ENCODE measurements at places on chromosomes 4 and X.

DNA sequence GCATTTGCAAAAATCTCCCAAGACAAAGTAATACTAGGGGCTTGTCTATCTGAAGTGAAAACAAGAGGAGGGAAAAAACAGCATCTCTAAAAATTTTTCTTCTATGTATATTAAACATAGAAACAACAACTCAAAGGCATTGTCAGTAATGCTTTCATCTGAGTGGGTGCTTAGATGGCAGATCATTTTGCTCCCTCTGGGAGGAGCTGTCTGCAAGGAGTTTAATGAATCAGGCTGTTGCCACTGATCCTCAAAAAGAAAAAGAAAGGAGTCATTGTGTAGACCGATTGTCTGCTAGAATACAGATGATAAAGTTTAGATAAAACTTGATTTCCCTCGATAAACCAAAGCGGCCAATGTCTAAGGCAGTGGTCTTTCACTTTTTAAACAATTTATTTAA is 49.7 kb upstream of the KLHL8 start:
- DNase-seq, result peak; percentile 0

- DNase-seq, result no peak
Measured at GRCh38 chr4:156473151-156473550, 498.4 kb downstream of the PDGFC start.

DNA sequence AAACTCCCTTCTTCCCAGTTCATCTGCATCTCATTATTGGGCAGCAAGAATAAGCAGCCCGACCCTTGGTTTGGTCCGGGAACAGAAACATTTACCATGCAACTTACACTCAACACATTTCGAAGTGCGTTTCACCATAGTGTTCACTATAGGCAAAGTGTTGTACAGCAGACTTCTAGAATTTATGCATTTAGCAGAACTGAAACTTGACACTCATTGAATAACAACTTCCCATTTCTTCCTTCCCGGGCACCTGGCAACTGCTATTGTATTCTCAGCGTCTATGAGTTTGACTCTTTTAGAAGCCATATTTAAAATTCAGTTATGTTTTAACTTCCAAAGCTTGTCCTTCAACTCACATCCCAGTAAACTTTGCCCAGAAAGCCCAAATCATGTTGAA is 840.6 kb downstream of the NLGN4X start:
- DNase-seq, result no peak

DNA sequence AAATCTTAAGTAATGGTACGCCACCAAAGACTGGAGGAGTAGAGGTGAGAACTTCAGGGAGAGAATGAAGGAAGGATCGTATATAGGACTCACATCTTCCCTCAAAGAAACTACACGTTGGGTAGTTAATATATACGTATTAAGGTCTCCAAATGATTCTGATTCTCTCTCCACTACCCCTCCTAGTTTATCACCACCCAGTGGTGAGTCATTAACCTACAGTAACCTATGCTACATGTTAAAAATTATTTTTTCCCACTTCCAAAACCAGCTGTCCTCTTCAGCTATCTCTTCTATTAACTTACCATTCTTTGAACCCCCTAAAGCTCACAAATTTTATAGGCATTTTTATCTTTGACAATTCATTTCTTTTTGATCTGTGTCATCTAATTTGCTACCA is 69.7 kb downstream of the RPS6KA6 start:
- DNase-seq, result no peak

GRCh38 chr4:15412461-15412860 is 15.4 kb upstream of the C1QTNF7 start:
- DNase-seq, result no peak

DNA sequence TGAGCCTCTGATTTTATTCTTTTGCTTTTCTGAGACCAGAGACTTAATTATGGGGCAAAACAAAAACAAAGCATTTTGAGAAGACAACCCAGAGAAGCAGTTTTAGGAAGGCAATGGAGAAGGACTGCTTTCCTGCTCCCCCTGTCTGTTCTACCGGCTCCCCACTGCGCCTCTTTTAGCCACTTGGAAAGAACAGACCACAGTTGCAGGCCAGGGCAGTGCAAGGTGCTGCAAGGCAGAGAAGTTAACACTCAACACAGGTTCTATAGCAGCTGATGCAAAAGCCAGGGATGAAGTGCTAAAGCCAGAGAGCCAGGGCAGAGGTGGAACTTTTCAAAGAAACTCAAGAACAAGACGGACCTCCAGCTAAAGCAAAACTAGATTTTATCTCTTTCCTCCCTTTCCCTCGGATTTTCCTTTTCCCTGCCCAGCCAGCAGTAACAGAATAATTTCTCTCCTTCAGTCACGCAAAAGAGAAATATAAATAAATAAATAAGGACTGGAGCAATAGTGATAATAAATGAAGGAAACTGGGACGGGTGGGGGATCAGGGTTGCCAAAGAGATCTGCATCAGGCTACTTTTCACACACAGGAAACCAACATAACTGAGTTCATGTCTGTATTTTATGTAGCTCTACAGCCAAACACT is 10.4 kb downstream of the SH3RF1 start:
- DNase-seq, result no peak

- DNase-seq, result no peak
Measured at GRCh38 chr4:107247738-107248137, 211.6 kb upstream of the DKK2 start.

- DNase-seq, result no peak
Measured at GRCh38 chr4:81397635-81398034, 74.1 kb downstream of the RASGEF1B start.

DNA sequence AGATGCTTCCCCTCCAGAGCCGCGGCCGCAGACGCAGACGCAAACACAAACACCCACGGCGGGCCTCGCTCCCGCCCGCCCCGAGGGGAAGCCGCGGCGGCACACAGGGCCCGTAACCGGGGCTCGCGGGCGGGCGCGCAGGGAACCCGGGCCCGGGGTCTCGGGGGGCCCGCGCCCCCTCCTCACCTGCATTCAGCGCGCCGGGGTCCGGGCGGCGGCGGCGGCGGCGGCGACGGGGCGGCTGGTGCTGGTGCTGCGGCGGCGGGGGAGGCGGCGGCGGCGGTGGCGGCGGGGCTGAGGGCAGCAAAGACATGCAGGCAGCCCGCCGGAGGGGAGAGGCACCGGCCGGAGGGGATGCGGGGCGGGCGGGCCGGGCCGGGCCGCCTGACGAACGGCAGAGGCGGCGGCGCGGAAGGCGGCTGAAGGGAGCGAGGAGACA is 255 bp upstream of the CNOT6L start:
- no peak for DNase-seq

GRCh38 chrX:19702856-19703255 is 184.5 kb downstream of the SH3KBP1 start:
- DNase-seq, result no peak

DNA sequence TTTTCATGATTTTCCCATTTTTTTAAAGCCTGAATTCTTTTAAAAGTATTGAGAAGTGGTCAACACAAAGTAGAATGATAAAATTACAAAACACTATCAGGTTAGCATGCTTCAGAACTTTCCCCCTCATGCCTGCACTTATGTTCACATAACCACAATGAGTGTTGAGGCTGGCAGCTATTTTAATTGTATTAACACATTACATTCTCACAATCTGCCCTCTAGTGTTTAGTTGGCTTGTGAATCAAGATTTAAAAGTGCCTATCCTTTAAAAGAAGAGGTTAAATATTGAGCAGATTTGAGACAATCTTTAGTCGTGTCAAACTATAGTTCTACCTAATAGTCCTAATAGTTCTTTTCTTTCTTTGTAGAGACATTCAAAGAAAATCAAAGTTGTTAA is 93.6 kb upstream of the NAP1L5 start:
- DNase-seq, result no peak

- no peak for DNase-seq
Measured at GRCh38 chr4:153024466-153024865, 88.3 kb downstream of the FHDC1 start.

DNA sequence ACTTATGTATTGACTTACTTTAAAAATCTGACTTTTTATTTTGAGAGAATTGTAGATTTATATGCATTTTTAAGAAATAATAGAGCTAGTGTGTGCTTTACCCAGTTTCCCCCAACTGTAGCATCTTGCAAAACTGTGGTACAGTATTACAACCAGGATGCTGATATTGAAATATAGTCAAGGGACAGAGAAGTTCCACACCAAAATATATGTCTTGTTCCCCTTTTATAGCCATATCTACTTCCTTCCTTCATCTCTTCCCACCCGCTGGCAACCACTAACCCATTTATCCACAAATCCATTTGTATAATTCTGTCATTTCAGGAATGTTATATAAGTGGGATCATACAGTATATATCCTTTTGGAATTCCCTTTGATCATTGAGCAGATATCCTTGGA is 16.8 kb downstream of the KDM6A start:
- DNase-seq, result no peak

DNA sequence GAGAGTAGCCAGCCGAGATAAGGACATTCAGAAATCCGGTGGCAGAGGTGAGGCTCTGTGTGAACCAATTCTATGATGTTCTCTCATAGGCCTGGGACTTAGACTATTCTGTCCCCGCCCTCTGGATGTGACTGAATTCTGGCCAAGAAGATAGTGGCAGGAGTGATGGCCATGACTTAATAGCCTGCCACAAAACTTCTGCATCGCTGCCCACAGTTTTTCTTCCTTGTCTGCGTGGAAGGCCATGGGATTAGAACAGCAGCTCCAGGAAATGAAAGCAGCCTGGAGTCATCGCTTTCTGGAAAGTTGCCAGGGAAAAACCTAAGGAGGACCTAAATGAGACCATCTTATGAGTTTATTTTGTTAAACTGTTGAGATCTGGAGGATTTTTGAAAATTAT is 134.7 kb downstream of the F11 start:
- DNase-seq, result no peak

DNA sequence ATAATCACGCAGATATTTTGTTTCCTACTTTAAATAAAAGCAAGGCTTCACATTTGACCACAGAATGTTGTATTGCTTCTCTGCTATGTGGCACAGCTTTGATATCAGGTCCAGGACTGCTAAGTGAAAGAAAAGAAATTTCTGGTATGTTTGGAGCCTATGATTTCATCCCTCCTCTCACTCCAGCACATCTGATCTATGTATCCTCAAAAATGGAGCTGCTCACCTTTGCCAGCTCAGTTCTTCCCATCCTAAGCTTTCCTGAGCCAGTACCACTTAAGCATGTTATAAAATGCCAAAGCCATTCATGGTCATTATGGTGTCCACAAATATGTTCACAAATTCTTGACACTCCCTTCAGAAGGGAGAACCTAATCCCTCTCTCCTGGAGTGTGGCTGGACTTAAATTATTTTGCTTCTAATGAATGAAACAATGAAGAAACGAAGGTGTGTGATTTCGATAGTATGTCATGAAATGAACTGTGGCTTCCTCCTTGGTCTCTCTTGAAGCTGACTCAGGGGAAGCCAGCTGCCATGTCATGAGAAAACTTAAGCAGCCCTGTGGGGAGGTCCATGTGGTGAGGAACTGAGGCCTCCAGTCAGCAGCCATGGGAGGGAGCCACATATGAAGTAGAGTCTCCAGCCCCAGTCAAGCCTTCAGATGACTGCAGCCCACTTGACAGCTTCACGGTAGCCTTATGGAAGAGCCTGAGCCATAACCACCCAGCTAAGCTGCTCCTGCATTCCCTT is 207.7 kb downstream of the MGST2 start:
- DNase-seq, result no peak

DNA sequence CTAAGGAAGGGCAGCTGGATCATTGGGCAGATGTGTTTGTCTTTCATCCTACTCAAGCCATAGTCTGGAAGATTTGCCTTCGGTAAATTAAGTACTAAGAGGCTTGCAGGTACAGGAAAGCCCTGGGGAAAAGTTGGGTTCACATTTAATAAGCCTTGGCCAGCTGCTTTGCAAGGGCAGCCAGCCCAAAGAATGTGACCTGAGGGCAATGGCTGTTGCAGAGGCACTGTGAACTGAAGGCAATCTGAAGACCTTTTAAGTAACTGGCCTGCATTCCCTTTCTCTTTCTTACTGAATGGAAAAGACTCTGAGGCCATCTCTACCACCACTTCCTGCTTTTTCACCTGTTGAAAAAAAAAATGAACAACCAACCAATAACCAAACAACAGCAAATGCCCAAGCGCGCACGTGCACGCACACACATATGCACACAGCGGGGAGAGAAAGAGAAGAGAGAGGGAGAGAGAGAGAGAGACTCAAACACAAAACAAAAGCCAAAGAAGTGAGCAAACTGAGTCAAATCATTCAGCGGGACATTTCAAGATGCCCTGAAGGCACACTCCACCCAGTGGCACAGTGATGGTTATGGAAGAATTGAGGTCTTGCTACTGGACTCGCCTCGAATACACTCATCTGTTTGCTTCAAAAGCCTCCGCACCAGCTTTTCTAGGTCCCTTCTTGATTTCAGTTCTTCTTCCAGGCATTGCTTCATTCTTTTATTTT is 19.6 kb downstream of the CD40LG start:
- no peak for DNase-seq

DNA sequence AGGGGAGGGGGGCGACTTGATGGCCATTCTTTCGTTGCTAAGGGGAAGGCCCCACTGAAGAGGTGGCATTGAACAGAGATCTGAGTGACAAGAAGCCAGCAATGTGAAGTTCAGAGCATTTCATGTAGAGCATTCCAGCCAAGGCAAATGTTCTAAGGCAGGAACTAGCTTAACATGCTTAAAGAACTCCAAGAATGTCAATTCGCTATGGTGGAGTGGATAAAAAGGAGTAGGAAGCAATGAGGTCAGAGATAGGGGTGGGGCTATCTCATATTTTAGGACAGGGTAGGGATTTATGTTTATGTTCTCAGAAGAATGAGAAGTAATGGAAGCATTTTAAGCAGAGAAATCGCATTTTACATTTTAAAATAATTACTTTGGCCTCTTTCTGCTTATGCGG is 130.9 kb downstream of the TTC29 start:
- no peak for DNase-seq

DNA sequence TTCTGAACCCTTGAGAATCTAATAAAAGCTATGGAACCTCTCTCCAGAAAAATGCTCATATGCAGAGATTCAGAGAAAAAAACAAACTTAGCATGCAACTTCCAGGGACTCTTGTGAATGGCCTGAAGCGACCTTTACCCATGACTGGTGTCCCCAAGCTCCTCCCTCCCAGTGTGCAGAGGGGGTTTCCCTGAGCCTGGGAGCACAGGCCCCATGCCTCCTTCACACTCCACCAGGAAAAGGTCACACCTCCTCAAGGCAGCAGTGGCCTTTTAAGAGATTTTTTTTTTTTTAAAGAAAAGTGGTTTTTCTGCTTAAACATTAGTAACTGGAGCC is 13.3 kb upstream of the UBA6 start:
- no peak for DNase-seq

DNA sequence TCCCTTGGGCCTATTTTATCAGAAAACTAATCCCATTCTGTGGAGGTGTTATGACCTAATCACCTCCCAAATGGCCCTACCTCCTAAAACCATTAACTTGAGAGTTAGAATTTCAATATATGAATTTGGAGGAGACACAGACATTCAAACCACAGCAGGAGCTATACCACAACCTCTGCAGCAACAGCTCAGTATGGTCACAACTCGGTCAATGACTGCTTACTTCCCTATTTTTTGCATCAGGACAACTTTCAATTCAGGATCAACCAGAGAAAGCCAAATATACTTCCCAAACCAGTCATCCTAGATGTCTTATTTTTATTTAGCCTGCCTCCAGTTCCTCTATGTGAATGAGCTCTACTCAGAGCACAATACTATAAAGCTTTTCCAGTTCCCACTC is 11.3 kb upstream of the SMARCA5 start:
- no peak for DNase-seq

- DNase-seq, result no peak
Measured at GRCh38 chrX:134244043-134244442, 7.1 kb downstream of the CCDC160 start.
